ENCODE measurements at places on chromosomes 12 and 14.

DNA sequence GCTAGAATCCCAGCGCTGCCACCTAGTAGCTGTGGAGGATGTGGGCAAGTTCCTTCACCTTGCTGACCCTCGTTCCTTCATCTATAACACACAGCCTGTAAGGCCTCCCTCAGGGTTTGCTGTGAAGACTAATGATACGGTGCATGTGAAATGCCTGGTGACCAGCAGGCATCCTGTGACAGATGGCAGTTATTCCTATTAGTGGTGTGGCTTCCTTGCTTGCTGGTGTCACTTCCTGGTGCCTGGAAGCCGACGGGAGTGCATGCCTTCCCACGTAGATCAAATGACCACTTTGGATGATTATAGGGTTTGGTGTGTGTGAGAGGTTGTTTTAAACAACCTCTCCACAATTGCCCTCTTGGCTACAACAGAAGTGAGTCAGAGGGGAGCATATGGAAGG lies 894.9 kb downstream of the VRK1 start:
- no peaks in the 10 kb centered on the region for H3K27me3 ChIP-seq
- DNase-seq, result no peak
- no peak overlapping the region for H3K4me3 ChIP-seq
- no peak overlapping the region for H3K27ac ChIP-seq

GRCh38 chr12:53980104-53980801 lies 4.7 kb upstream of the HOXC10 start:
- no peaks in the 10 kb centered on the region for H3K36me3 ChIP-seq
- peaks cover 88% of the 10 kb centered on the region for H3K27me3 ChIP-seq
- H3K4me1 ChIP-seq, result peaks cover 10% of the 10 kb centered on the region
- H3K4me3 ChIP-seq, result no peak overlapping the region

- H3K4me3 ChIP-seq, result no peak overlapping the region
- no peaks in the 10 kb centered on the region for H3K4me1 ChIP-seq
- no peaks in the 10 kb centered on the region for H3K36me3 ChIP-seq
- H3K27me3 ChIP-seq, result no peaks in the 10 kb centered on the region
- no peak for DNase-seq
- no peak overlapping the region for H3K27ac ChIP-seq
Observed at GRCh38 chr14:61122862-61123261, 141.8 kb downstream of the SLC38A6 start.

- no peaks in the 10 kb centered on the region for H3K36me3 ChIP-seq
- no peak overlapping the region for H3K27ac ChIP-seq
- no peaks in the 10 kb centered on the region for H3K27me3 ChIP-seq
- H3K4me1 ChIP-seq, result no peaks in the 10 kb centered on the region
Observed at GRCh38 chr12:129393357-129393937, 510.4 kb downstream of the TMEM132D start.

DNA sequence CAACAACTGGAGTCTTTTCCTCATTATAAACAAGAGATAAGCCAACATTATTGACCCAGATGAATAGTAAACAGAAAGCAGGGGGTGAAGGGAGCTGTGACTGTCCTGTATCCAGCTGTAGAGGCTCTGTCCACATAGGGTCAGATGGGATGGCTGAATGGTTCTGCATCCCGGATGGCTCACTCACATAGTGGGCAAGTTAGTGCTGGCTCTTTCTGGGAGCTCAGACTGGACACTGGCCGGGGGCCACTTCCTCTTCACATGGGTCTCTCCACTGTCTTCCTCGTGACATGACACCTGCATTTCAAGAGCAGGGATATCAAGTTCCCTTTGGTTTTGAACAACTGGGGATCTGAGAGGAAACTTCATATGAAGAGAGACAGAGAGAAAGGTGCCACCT lies 969.6 kb upstream of the TMEM132C start:
- H3K4me3 ChIP-seq, result no peak overlapping the region
- no peaks in the 10 kb centered on the region for H3K4me1 ChIP-seq
- DNase-seq, result no peak
- no peaks in the 10 kb centered on the region for H3K36me3 ChIP-seq
- H3K27ac ChIP-seq, result no peak overlapping the region
- H3K27me3 ChIP-seq, result no peaks in the 10 kb centered on the region

DNA sequence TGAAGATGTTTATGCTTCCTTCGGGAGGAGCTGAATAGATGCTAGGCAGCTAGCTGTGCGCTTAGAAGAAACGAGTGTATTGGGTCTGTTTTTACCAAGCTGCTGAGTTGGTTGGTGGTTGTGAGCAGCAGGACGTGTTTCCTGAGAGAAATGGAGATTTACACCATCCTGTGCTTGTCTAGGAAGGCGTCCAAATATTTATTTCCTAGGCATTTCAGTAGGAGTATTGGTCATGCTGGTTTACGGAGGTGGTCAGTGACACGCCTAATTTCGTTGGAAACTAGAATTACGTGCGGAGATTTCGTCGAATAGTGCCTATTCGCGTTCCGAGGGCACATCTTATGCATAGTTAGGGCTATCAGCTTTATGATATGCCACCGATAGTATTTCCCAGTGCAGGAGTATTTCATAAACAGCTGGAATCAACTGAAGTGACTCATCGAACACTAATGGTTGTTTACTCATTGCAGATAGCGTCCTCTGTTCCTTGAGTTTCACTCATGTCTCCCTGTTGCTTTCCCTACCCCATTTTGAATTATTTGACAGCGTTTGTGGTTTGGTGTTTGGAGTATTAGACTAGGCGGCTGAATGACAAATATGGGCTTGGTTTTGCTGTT lies 780 bp downstream of the TBC1D15 start:
- no peak for DNase-seq
- H3K4me3 ChIP-seq, result peak overlapping the region; percentile 78
- H3K27me3 ChIP-seq, result no peaks in the 10 kb centered on the region
- H3K36me3 ChIP-seq, result no peaks in the 10 kb centered on the region
- H3K27ac ChIP-seq, result peak overlapping the region; percentile 97
- peaks cover 48% of the 10 kb centered on the region for H3K4me1 ChIP-seq

GRCh38 chr12:15532364-15532977 lies 210.2 kb downstream of the PTPRO start:
- no peak overlapping the region for H3K4me3 ChIP-seq
- DNase-seq, result no peak
- no peaks in the 10 kb centered on the region for H3K36me3 ChIP-seq
- H3K27ac ChIP-seq, result no peak overlapping the region
- H3K4me1 ChIP-seq, result peaks cover 24% of the 10 kb centered on the region

DNA sequence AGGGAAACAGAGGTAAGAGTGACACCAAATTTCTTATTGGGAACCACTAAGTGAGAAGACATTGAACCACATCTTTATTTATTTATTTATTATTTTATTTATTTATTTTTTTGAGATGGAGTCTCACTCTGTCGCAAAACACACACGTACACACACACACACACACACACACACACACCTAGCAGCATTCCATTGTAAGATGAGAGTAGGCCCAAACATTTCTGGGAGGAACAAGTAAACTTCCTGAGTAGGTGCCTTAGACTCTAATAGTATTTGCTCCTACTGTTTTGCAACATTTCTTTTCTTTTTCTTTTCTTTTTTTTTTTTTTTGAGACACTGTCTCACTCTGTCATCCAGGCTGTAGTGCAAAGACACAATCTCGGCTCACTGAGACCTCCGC lies 7.1 kb upstream of the CDC42BPB start:
- H3K4me1 ChIP-seq, result no peaks in the 10 kb centered on the region
- H3K27ac ChIP-seq, result no peak overlapping the region
- H3K27me3 ChIP-seq, result no peaks in the 10 kb centered on the region
- H3K36me3 ChIP-seq, result no peaks in the 10 kb centered on the region

DNA sequence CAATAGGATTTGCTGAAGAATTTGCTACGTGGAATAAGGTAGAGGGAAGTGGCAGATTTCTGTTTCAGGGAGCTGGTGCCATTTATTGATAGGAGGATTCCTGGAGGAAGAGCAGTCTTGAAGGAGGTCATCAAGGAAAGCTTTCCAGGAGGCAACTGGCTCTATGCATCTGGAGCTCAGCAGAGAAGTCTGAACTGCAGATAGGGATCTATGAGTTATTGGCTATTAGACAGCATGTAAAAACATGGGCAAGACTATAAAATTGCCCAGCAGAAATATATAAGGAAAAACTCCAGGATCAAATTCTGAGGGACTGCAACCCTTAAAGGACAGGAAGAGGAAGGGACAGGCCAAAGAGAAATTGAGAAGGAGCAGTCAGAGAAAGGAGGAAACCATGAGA lies 8.9 kb upstream of the RAP1B start:
- DNase-seq, result no peak
- no peaks in the 10 kb centered on the region for H3K36me3 ChIP-seq
- H3K27me3 ChIP-seq, result no peaks in the 10 kb centered on the region
- no peak overlapping the region for H3K4me3 ChIP-seq
- H3K27ac ChIP-seq, result no peak overlapping the region
- H3K4me1 ChIP-seq, result peaks cover 20% of the 10 kb centered on the region

- H3K4me3 ChIP-seq, result no peak overlapping the region
- no peaks in the 10 kb centered on the region for H3K4me1 ChIP-seq
- DNase-seq, result no peak
- no peaks in the 10 kb centered on the region for H3K36me3 ChIP-seq
- no peak overlapping the region for H3K27ac ChIP-seq
Observed at GRCh38 chr12:94690198-94690771, 39.9 kb upstream of the TMCC3 start.

- no peak overlapping the region for H3K27ac ChIP-seq
- H3K4me1 ChIP-seq, result peaks cover 45% of the 10 kb centered on the region
Observed at GRCh38 chr12:68675101-68675842, 11.5 kb upstream of the NUP107 start.

DNA sequence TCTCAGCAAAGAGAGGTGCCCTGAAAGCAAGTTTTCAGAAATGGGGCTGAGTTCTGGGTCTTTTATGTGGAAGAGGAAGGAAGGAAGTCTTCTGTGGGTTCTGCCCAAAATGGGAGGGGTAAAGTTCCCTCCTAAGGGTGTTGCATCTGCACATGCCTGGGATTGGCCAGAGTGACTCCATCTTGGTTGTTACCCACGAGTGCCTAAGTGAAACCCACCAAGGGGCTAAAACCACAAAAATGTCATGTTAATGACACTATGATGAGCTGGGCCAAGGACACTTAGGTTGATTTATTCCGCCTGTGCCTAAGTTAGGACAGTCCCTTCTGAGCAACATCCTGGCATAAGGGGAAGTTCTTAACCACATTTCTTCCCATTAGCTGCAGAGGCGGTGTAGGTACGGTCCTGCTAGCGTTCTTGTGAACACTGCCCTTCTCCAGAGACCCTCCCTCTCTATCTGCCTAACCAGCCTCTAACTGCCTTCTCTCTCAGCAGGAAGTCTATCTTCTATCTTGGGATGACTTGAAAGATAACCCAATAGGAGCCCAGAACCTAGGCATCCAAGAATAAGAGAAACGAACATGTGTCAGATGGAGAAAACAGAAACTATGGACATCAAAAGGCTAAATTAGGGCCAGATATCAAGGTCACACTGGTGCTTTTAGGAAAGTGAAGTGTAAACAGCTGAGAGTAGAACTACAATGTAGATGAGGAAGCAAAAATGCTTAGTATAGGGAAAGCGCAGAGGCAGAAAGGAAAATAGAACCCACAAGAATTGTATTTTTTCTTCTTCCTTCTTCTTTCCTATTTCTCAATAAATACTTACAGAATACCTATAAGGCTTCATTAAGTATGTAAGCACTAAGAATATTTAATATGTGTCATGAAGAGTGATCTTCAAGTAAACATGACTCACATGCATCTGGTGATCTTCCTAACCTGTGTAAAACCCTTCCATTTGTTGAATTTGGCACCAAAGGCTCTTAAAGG lies 104.2 kb upstream of the AMN1 start:
- H3K4me3 ChIP-seq, result peak overlapping the region; percentile 26
- DNase-seq, result peak; percentile 2
- H3K36me3 ChIP-seq, result no peaks in the 10 kb centered on the region
- no peaks in the 10 kb centered on the region for H3K27me3 ChIP-seq
- H3K27ac ChIP-seq, result no peak overlapping the region
- H3K4me1 ChIP-seq, result peaks cover 30% of the 10 kb centered on the region

GRCh38 chr14:49702725-49703124 lies 9.8 kb downstream of the KLHDC1 start:
- H3K4me1 ChIP-seq, result no peaks in the 10 kb centered on the region
- H3K4me3 ChIP-seq, result no peak overlapping the region
- DNase-seq, result no peak
- no peaks in the 10 kb centered on the region for H3K36me3 ChIP-seq

GRCh38 chr12:599756-600155 lies 63.5 kb downstream of the NINJ2 start:
- H3K27me3 ChIP-seq, result no peaks in the 10 kb centered on the region
- no peak overlapping the region for H3K4me3 ChIP-seq
- H3K4me1 ChIP-seq, result no peaks in the 10 kb centered on the region
- no peak overlapping the region for H3K27ac ChIP-seq

- H3K27ac ChIP-seq, result no peak overlapping the region
- no peak for DNase-seq
- H3K4me3 ChIP-seq, result no peak overlapping the region
Observed at GRCh38 chr12:95136598-95136997, 63.2 kb upstream of the NR2C1 start.

DNA sequence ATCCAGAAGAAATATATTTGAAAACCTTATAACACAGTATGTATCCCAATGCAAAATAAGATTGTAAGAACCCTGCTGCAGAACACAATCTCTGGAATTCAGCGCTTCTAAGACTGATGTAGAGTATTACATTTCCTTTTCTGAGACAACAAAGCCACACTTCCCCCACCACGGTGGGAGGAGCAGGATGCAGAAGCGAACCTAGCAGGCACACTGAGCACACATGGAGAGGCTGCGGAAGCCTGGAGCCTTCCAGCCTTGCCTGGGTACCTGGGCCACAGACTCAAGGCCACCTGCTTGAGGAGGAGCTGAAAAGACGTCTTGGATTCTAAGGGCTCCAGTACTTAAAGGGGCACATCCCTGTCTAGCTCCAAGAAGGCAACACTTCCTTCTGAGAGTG lies 46.4 kb downstream of the TCHP start:
- H3K36me3 ChIP-seq, result peaks cover 34% of the 10 kb centered on the region
- DNase-seq, result no peak
- no peak overlapping the region for H3K27ac ChIP-seq
- peaks cover 16% of the 10 kb centered on the region for H3K4me1 ChIP-seq
- no peaks in the 10 kb centered on the region for H3K27me3 ChIP-seq

DNA sequence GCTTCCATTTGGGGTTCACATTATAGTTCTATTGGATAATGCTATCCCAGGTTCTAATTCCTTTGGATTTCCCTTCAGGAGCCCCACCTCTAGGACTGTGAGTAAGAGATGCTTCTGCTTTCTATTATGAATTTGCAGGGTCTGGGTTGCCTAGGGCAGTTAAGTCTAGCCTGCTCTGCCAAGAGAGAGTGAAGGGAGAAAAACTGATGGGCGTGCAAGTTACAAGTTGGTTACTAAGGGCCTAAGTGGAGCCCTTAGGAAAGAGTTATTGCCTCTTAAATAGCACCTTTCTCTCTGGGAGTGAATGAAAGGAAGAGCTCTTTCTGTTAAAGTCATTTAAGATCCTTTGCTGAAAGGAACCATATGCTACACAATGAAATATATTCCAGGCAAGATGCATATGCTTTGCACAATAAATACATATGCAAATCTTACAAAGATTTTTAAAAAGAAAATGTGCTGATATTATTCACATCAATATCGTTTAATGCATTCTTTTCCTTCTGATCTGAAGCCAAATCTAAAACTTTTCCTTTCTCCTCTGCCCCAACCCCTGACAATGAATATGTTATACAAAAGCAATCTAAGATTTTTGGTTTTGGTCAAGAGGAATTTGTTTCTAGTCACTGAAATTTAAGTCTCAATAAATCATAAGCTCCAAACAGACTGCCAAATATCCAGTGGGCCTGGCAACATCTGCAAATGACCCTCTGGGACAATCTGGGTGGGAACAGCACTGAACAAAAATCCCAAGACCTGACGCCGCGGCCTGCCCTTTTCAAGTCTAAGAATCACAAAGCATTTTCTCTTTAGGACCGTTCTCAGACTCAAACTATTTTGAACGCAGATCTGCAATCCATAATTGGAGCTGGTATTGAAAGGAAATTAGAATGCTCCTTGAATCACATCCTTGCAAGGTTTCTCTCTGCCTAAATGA lies 586.7 kb downstream of the ETNK1 start:
- no peaks in the 10 kb centered on the region for H3K27me3 ChIP-seq
- no peaks in the 10 kb centered on the region for H3K36me3 ChIP-seq
- H3K4me3 ChIP-seq, result no peak overlapping the region
- no peaks in the 10 kb centered on the region for H3K4me1 ChIP-seq
- no peak for DNase-seq
